Stimulated activated CD8-positive, alpha-beta memory T cell treated with anti-CD3 and anti-CD28 coated beads, Interleukin-15, amount 100 ng/mL, for 4 hours (primary cell): ENCODE measurements at places on chromosomes 6 and 20.

GRCh38 chr20:63934271-63935068 is 21.7 kb downstream of the UCKL1 start:
- no peak for DNase-seq

DNA sequence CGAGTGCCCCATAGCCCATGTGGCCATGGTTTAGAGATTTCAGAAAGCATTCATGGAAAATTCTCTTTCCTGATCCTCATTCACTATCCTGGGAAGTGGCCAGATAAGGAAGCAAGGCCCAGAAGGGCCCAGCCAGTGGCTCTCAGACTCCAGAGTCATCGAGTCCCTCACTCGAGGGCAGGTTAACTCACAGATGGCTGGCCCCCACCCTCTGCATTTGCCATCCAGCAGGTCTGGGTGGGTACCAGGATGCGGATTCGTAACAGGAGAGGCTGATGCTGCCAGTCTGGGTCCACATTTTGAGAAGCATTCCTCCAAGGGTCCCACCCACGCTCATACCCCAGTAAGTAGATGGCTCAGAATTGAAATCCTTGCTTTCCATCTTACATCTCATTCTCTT is 3.8 kb upstream of the SSTR4 start:
- DNase-seq, result no peak

GRCh38 chr6:33797626-33798342 is 6.0 kb downstream of the MLN start:
- DNase-seq, result no peak

- no peak for DNase-seq
Observed at GRCh38 chr6:92589996-92590395, 829.4 kb downstream of the EPHA7 start.

- DNase-seq, result no peak
Observed at GRCh38 chr20:46128310-46129151, 10.4 kb downstream of the CD40 start.

DNA sequence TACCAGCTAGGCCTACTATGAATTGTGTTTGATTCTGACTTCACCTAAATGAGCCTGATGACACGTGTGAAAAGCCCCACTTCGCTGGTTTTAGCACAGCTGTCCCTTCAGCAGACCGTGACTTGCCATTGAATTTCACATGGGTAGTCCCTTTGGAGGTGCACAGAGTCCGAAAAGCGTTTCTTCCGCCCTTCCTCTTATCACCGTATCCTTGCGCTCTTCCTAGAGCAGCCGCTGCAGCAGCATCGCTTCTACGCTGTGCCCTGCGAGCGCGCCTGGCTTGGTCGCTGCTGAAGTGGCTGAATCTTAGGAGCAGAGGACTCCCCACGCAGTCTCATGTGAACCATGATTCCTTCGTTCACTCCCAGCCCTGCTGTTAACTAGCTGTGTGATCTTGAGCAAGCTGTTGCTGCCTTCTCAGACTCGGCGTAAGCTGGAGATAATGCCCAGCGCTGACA is 127.0 kb downstream of the PACRG start:
- no peak for DNase-seq

DNA sequence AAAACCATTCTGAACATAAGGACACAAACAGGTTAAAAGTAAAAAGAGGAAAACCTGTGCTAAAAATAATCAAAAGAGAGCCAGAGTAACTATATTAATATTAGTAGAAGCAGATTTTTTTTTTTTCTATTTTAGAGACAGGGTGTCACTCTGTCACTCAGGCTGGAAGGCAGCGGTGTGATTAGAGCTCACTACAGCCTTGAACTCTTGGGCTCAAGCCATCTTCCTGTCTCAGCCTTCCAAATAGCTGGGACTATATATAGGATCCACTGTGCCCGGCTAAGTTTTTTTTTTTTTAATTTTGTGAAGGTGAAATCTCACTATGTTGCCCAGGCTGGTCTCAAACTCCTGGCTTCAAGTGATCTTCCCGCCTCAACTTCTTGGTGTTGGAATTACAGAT is 33.4 kb upstream of the PLN start:
- DNase-seq, result no peak

DNA sequence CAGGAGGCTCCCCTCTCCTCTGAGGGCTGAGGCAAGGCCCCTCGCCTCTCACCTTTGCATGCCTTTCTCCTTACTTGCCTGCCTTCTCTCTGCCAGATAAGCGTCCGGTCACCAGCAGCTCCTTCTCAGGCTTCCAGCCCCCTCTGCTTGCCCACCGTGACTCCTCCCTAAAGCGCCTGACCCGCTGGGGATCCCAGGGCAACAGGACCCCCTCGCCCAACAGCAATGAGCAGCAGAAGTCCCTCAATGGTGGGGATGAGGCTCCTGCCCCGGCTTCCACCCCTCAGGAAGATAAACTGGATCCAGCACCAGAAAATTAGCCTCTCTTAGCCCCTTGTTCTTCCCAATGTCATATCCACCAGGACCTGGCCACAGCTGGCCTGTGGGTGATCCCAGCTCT is 21.3 kb upstream of the PPARD start:
- DNase-seq, result no peak

DNA sequence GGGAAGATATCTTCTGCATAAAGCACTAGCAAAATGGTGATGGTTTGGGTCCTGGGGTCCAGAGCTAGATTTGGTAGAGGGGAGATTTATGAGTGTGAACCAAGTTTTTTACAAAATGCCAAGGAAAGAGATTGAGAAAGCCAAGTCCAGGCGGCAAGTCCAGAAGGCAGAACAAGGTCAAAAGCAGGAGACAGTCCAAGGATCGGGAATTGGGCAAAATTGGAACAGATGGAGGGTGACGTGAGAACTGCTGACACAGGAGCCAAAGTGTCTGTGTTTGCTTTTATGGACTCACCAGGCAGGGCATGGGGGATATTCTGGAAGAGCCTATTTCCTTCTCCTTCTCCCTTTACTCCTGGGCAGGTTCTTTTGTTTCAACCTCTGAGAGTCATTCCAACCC is 4.1 kb downstream of the NHLRC1 start:
- no peak for DNase-seq

GRCh38 chr6:34656378-34657036 is 40.1 kb downstream of the ILRUN start:
- no peak for DNase-seq

DNA sequence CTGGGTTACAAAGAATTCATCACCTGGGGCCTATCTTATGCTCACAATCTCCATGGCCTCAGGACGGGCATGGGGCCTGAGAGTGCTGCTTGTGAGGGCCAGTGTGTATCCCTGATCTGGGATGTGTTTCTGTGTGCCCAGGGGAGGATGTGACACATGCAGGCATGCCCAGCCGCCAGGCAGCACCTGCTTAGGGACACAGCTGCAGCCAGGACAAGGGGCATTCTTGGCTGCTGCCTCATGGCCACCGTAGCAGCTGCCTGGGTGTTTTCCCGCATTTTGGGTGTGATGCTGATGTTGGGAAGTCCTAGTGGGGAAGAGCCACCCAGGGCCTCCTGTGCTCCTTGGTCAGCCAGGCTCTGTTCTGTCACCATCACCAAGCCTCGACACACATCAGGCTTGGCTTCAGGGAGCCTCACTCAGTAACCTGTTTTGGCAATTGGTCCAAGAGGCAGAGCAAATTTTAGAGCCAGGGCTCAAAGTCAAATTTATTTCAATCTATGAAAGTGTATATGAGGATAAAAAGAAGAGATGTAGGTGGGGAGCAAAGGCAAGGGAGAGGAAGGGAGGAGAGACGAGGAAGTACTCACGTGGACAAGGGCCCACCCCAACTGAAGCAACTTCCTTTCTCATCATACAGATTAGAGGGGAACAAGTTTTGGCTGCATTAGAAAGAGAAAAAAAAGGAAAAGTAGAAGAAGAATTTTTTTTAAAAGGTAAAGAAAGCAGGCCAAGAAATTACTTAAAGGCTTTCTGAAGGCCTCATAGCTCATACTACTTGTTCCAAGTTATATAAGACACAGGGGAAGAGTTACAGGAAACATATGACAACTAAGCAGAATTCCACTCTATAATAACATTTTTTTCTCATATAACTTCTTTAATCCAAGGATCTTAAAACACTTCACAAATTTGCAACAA is 269.9 kb upstream of the SUPT3H start:
- DNase-seq, result no peak

DNA sequence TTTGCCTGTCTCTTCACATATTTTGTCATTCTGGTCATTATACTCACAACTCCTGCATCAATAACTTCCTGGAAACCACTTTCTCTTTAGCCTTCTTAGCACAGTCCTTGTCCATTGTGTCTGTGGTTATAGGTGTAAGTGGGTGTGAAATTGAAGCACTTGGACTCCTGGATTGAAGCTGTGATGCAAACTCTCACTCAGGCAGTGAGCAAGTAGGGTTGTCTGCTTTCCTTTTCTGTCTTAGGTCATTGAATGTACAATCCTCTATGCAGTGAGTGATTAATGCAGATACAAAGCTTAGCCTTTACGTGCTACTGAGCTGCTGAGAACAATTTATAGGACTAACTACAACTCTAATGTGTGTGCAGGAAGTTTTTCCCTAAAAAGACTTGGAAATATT is 54.8 kb downstream of the ADGRB3 start:
- no peak for DNase-seq

GRCh38 chr6:109515781-109516409 is 32.9 kb upstream of the ZBTB24 start:
- no peak for DNase-seq

DNA sequence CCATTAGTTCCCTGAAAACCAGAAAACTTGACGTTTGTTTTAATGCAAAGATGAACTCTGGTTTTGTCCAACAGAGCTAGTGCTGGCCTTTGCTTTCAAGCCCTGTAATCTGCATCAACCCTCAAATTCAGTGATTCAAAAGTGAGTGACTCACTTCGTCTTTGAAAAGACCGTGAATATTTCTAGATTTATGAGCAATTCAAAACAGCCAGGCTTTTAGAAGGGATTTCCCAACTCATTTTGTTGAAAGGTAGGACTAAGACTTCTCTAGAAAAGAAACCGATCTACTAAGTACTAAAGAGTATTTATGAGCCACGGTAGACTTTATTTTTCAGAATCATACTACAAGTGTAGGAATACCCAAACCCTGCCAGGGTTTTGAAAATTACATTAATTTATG is 121.5 kb downstream of the UST start:
- DNase-seq, result no peak

DNA sequence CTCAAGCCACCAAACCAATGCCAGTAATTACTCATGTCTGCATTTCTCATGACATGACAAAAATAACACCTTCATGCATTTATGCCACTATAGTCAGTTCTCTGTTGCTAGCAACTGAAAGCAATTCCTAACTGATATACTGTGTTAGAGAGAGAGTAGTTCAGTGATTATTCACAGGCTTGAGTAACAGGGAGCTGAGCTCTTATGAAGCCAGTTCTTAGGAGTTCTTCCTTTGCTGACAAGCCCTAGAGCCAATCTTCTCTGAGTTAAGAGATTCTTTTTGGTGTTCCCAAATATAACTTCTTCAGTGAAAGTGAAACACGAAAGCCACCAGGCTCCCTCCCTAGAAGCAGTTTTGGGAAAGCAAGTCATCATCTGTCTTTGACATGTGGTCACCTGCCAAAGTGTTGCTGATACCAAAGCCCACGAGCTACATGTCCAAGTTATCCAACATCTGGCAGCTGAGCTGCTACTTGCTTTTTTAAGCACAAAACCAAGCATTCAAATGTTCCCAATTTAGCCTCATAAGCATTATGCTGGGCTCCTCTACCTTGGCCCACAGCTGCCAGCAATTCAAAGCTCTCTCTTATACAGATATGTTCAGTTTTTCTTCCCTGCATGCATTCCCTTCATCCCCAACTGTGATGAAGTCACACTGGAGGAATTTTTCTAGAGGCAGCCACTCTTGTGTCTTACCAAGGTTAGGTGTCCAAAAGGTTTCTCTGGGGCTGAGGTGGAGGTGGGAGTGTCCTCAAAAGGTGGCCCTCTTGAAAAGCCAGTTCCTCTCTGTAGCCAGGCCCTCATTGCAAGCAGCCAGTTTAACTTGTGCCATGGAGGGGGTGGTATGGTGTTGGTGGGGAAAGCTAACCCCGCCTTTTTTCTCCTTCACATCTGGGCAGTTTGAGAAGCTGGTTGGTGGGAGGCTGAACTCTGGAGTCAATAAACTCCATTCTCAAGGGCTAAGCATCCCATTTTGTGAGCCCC is 92.7 kb upstream of the ARMC2 start:
- no peak for DNase-seq

DNA sequence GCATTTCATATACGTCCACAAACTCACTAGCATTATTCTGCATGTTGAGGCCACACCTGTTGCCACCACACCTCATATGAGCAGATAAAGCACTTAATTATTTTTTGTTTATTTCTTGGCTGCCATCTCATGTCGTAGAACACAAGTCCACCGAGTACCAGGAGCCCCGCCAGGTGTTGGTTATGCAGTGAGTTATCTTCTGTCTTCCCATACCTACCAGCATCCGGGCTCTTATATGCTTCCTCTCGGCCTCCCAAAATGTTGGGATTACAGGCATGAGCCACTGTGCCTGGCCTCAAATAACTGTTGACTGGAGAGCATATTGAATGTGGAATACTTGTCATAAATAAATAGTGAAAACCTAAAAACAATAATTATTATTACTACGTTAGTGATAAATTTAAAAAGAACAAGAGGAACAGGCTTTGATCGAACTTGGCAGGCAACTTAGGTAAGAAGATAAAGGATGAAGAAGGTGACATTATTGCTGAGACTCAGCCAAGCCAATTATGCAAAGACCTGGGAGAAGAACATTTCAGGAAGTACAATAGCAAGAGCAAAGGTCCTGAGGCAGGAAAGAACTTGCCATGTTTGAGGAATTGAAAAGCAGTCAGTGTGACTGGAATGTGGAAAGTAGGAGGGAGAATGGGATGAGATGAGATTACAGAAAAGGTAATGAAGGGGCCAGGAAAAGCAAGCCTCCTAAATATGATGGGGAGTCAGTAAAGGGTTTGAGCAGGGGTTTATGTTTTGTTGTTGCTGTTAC is 12.6 kb upstream of the SLC23A2 start:
- DNase-seq, result no peak

DNA sequence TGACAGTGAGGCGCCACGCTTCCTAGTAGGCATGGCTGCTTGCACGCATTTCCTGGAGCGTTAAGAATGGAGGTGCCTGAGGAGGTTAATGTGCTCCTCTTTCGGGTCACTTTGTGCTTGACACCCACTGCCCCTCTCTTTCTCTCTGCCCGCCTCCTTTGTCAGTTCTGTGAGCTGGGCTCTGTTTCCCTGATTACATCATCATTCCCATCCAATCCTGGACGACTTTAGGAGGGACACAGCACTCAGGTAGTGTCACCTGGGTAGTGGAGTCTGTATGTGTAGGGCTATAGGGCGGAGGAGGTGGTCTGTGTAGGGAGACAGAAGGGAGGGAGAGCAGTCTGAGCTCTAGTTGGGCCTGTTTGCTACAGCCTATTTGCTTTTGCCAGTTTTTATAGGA is 136.8 kb downstream of the JARID2 start:
- no peak for DNase-seq

GRCh38 chr6:159114569-159114968 is 54.6 kb upstream of the FNDC1 start:
- no peak for DNase-seq

GRCh38 chr6:155315516-155315871 is 1.2 kb upstream of the TFB1M start:
- DNase-seq, result no peak

DNA sequence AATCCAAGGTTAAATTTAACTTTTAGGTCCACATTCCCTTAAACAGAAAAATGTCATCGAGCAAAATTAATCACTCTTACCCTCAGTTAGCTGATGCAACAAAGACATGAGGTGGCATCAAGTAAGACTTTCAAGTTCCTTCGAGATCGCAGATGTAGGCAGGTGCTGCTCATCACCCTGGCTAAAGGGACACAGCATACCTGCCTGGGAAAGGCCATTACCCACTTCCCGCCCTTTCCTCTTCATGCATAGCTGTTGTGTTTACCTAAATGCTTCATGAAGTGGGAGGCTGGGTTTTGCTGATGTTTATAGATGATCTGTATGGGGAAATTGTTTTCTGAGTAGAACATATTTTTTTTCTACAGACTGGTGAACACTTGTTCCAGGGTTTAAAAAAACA is 67.7 kb downstream of the GFRA4 start:
- DNase-seq, result no peak
